Stimulated activated CD4-positive, alpha-beta T cell treated with anti-CD3 and anti-CD28 coated beads, Interleukin-1b, Interleukin-23, amount 100 ng/mL, for 1 hour (primary cell): ENCODE measurements at places on chromosomes 4 and X.

DNA sequence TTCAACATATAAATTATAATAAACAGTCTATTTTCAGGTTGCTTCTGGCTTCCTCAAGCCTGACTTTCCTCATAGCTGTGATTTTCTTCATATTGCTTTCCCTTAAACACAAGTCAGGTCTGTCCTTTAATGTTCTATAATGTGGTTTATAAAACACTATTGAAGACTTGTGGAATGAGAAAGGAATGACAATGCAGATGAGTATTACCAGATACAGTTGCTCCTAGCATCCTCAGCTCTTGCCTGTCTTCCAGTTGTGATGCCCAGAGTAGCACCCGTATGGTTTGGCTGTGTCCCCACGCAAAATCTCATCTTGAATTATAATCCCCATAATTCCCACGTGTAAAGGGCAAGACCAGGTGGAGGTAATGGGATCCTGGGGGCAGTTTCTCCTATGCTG lies 265.7 kb upstream of the BOD1L1 start:
- DNase-seq = no peak

- no peak for DNase-seq
These were observed 1.5 kb downstream of the ZNF718 start for GRCh38 chr4:125833-126232.

- no peak for DNase-seq
These were observed 40.6 kb upstream of the PHEX start for GRCh38 chrX:21991504-21991903.

GRCh38 chr4:3136454-3136853 lies 62.0 kb downstream of the HTT start:
- no peak for DNase-seq

GRCh38 chr4:179398414-179398813 lies 1956.2 kb upstream of the AGA start:
- no peak for DNase-seq

GRCh38 chrX:35046660-35047296 lies 104.2 kb downstream of the FAM47B start:
- DNase-seq = no peak
